ENCODE measurements at places on chromosomes 3 and 15.

DNA sequence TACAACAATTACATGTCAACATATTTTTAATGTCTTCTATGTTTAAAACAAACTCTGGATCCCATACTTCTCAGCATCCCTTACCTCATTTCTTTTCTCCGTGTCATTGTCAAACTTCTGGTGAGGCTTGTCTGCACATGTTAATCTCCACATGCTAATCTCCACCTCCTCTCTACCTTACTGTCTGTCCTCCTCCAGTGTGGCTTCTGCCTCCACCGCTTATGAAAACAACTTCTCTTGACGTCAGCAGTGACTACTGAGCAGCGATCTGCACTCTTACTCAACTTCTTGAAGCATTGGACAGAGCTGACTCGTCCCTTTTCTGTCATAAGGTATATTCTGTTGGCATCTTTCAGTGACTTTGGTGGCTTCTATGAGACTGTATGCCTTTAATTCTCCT is 338.2 kb upstream of the THRB start:
- DNase-seq = no peak

DNA sequence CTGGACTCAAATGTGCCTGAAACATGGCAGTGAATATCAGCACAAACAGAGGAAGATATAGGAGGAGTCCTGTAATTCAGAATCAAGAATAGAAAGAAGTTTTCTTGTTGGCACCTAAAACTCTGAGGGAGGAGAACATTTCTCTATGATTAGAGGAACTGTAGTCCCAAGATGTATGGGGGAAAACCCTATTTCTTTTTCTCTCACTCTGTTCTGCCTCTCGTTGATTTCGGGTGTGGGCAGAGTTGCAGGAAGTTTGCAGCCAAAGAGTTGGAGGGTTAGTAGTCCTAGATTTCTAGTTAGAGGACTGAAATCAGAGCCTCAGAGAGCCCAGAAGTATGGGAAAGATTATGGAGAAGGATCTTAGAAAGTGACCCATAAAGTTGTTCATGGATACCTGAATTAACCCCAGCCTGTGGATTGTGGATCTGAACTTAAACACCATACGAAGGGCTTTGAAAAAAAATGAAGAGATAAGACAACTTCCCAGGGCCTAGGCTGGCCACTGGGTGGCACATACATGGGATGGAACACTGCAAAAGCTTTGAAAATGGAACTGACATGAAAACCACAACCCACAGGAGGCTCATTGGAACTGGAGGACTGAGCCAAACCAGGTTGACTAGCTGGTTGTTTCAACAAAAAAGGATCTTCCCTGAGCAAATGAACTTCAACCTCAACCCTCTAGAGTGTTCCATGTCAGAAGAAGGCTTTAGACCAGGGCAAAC is 34.6 kb downstream of the FMN1 start:
- DNase-seq = no peak

DNA sequence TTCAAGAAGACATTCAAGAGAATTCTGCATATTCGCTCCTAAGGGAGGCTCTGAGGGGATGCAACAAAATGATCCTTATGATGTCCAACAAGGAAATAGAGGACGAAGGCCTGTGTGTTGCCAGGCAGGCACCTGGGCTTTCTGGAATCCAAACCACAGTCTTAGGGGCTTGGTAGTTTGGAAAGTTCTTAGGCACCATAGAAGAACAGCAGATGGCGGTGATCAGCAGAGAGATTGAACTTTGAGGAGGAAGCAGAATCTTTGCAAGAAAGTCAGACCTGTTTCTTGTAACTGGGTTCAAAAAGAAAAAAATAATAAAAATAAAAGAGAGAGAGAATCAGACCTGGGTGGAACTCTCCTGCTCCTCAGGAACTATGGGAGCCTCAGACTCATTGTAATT is 11.7 kb upstream of the ATG7 start:
- DNase-seq = no peak

- no peak for DNase-seq
Measured at GRCh38 chr3:76624164-76624563, 415.7 kb upstream of the ROBO2 start.

GRCh38 chr15:63474810-63475316 is 29.5 kb upstream of the USP3 start:
- no peak for DNase-seq
